ENCODE measurements at places on chromosomes 2 and 18. TPM values are rescaled to one million over a fixed set of nuclear protein-coding genes. Genes with fewer than 3 reads are reported as not detected.

POTEI gene
- total RNA-seq = not detected

GLS gene
- total RNA-seq = 211 TPM

SLC9A4 gene
- not detected for total RNA-seq

LBX2 gene
- 1.9 TPM for total RNA-seq

UGT1A10 gene
- 0.22 TPM for total RNA-seq

STAT4 gene
- 1.1 TPM for total RNA-seq
